ENCODE measurements at places on chromosomes 5 and 9.
A peak's percentile ranks its signal among the peaks of the same experiment; 100 is the strongest.

GRCh38 chr9:133980864-133981588, 11.1 kb downstream of the VAV2 start:
- DNase-seq, result no peak

- no peak for DNase-seq
These were observed 42.8 kb upstream of the RPS23 start for GRCh38 chr5:82320966-82321365.

GRCh38 chr9:3909966-3910650, 384.3 kb upstream of the RFX3 start:
- no peak for DNase-seq

- no peak for DNase-seq
These were observed 38.0 kb upstream of the TCERG1 start for GRCh38 chr5:146409054-146409671.

GRCh38 chr5:123811831-123812230, 299.9 kb downstream of the CSNK1G3 start:
- no peak for DNase-seq

- DNase-seq, result no peak
These were observed 368.6 kb upstream of the IRX4 start for GRCh38 chr5:2251298-2251697.

DNA sequence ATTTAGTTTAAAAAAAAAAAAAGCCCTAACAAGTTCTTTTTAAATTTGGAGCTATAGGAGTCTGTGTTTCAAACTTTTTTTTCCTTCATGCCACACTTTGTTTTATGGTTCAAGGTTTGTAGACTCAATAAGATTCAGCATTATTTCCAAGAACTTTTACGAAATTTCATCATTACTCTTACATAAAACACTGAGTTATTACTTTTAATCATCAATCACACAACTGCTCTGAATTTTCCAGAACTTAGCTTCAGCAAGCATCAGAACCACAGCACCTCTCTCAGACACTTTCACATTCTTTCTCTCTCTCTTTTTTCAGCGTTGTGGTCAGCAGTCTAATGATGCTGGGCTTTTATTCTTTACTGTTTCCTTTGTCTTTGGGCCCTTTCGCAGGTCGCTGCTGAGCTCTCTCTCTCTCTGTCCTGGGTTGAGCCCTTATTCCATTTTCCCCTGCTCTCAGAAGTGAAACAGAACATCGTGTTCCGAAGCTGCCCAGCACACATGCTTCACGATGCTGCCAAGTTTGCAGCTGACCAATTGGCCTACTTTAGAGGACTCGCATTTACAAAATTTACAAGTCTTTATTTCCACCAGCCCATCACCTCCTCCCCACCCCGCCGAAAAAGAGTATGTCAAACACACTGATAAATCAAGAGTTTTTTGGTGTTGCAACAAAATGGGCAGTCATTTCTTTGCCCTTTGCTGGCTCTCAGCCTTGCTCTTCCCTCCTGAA, 44.6 kb upstream of the PIK3R1 start:
- DNase-seq, result no peak

- no peak for DNase-seq
These were observed 27.2 kb downstream of the NR3C1 start for GRCh38 chr5:143376195-143376779.

- no peak for DNase-seq
These were observed 27.8 kb upstream of the CSF1R start for GRCh38 chr5:150114102-150114641.

DNA sequence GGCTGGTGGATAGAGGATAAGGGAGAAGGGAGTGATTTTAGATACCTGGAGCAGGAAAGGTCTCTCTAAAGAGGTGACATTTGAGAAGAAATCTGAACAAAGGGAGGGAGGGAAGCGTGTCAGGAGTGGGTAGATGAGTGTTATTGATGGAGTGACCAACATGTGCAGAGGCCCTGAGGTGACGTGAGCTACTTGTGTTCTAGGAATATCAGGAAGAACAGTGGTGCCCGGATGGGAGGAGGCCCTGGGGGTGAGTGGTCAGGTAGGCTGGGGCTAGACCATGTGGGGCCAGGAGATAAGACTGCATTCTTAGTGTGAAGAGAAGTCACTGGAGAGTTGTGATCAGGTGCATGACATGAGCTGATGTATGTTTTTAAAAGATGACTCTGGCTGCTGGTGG, 256.2 kb downstream of the ARHGAP26 start:
- DNase-seq, result no peak

DNA sequence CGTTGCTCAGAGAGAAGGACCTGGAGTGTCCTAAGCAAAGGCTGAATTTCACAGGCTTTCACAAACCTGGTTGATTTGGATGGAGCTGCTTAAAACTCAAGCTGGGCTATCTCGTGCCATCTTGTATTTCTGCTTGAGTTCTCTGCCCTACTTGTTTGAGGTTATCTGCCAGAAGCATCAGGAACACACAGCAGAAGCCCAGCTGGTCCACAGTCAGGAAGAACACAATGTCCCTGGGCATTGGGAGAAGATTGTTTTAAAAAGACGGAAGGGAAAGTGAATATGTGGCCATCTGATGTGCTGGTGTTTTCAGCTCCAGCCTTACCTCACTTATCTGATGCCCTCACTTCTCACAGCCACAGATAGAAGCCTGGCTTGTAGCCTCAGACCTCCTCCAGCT, 32.9 kb upstream of the SLC36A1 start:
- DNase-seq, result no peak

DNA sequence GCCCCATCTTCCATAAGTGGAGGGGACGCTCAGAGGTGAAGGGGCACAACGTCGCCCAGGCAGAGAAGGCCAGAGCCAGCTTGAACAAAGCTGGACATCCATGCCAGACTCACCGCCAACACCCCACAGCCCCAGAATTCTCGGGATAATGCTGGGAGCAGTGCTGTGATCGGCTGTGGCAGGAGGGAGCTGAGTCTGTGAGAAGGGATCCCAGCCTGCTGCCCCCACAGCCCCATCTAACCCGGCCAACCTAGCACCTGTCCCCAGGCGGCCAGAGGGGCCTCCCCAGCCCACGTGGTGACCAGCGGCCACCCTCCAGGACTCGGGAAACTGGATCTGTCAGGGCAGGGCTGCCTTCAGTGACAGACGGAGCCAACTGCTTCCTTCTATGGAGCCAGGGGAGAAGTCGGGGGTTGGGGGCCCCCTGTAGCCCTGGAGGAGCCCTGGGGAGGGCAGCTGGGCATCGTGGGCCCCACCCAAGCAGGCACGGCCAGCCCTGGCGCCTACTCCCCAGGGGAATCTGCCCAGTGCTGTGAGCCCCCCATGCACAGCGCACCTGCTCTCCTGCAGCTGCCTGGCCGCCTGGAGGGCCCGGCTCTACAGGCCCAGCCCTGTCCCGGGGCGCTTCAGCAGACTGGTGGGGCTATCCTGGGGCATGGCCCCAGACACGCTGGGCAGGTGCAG, 6.0 kb downstream of the BRD3 start:
- no peak for DNase-seq

GRCh38 chr9:96031916-96032534, 156.5 kb downstream of the ERCC6L2 start:
- DNase-seq, result no peak

DNA sequence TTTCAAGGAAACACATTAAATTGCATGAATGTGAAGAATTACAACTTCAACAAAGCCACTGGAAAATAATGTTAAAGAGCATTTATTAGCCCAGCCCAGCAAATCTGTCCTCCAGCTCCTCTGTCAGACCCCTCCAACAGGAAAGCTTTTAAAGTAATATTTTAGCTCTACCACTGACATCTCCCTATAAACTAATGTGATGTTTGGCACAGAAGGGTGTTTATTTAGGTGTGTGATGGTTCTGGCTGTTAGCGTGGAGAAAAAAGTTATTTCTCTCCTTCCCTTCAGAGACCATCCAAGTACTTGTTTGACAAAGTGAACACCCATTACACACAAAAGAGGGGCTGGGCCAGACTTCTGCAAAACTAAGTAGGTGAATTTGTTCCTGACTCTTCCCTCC, 111.9 kb upstream of the TARS1 start:
- DNase-seq, result no peak

GRCh38 chr5:79588696-79589095, 23.5 kb upstream of the TENT2 start:
- no peak for DNase-seq

DNA sequence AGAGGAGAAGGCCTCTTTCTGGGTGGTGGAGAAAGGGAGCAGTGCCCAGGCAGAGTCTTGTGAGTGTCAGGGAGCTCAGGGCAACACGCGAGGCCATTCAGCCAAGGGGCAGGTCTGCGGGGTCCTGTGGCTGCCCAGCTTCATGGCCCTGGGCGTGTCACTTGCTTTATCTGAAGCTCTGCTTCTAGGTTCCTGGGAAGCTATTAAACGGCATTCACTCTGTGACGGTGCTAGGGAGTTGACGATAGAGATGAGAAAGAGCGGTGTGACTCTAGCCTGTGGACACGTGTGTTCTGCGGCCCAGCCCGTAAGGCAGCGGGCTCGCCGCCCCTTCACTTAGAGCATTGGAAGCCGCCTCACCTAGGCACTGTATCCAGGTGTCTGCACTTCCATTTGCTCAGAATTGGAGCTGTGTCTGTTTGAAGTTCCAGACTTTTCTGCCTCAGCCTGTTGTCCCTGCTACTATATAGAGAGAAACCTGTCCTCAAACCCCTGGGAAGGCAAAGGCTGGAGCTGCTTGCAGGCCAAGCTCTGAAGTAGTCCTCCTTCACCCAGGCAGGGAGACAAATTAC, 88.3 kb downstream of the PHF2 start:
- DNase-seq, result no peak

GRCh38 chr9:21576331-21577189, 94.4 kb upstream of the IFNE start:
- peak; percentile 92 for DNase-seq

GRCh38 chr9:91342575-91342974, 19.1 kb downstream of the AUH start:
- no peak for DNase-seq

All from RKO (cell line).